ENCODE measurements at places on chromosomes 16 and 17. TPM values are rescaled to one million over a fixed set of nuclear protein-coding genes. Genes with fewer than 3 reads are reported as not detected.

Gene AFMID
- 33.4 TPM for total RNA-seq

DNA sequence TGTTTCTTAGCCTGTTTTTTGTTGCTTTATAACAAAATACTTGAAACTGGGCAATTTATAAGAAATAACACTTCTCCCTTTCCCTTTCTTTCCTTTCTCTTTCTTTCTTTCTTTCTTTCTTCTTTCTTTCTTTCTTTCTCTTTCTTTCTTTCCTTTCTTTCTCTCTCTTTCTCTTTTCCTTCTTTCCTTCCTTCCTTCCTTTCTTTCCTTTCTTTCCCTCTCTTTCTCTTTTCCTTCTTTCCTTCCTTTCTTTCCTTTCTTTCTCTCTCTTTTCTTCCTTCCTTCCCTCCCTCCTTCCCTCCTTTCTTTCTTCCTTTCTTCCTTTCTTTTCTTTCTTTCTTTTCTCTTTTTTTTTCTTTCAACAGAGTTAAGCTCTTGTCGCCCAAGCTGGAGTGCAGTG, 27.8 kb downstream of the FAM20A start:
- no peak for DNase-seq

GRCh38 chr17:36059406-36059805, 4.7 kb upstream of the CCL18 start:
- DNase-seq: no peak

DNA sequence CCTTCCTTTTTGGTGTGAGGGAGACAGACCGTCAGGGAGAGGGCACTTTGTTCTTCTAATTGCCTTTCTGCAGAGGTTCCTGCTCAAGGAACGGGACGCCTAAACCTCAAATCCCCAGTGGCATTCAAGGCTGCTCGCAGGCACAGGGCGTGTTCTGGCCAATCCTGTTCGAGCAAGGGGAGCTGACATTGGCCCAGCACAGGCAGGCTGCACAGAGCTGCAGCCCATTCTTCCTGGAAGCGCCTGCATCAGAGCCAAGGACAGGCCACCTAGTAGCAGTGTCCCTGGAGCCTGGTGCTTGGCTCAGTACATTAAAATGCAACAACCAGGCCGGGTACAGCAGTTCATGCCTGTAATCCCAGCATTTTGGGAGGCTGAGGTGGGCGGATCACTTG, 72.2 kb upstream of the CREBBP start:
- no peak for DNase-seq

Gene LIMD2
- total RNA-seq: 202 TPM

Gene IL17C
- not detected for total RNA-seq

DNA sequence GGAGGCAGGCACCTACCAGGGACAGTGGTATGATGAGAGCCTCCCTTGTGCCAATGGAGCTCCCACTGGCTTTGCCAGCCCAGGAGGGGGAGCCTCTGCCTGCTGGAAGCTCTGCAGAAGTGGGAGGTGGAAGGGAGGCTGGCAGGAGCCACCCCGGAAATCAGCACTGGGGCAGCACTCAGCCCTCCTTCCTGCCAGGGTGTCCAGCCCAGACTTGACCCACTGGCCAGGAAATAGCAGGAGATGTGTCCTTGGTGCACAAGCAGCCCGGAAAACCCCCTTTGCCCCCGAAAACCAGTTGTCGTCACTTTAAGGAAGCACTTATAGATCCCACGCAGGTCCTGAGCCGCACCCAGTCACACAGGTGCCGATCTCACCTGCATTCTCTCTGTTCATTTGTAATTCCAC, 49.3 kb upstream of the CACNG4 start:
- DNase-seq: no peak

GRCh38 chr16:86307514-86307903, 202.8 kb upstream of the FOXF1 start:
- DNase-seq: no peak

GRCh38 chr17:80365983-80366382, 49.0 kb upstream of the ENDOV start:
- DNase-seq: no peak

- no peak for DNase-seq
Observed at GRCh38 chr16:86783636-86784626, 205.6 kb downstream of the FOXL1 start.

GRCh38 chr16:90031186-90031930, 12.1 kb upstream of the DBNDD1 start:
- DNase-seq: no peak

Gene RNF167
- total RNA-seq: 125 TPM
